T-cell (primary cell): ENCODE measurements at places on chromosomes 3 and 15.

DNA sequence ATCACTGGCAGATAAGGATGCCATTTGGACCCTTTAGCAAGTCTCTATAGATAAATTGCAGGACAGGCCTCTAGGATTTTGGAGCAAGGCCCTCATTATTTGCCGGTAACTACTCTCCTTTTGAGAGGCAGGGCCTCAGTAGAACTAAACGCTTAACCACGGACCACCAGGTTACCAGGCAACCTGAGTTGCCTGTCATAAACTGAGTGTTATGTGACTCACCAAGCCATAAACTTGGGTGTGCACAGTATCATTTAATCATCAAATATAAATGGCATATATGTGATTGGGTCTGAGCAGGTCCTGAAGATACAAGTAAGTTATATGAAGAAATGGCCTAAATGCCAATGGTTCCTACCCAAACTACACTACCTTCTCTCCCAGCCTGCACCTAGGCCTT is 93.2 kb downstream of the BCHE start:
- no peak for DNase-seq

GRCh38 chr15:26197719-26198118 is 334.6 kb upstream of the ATP10A start:
- DNase-seq = no peak

- no peak for DNase-seq
These were observed 2.7 kb downstream of the BCL6 start for GRCh38 chr3:187742351-187743171.

- DNase-seq = no peak
These were observed 4.5 kb downstream of the NDUFB5 start for GRCh38 chr3:179608931-179609720.

DNA sequence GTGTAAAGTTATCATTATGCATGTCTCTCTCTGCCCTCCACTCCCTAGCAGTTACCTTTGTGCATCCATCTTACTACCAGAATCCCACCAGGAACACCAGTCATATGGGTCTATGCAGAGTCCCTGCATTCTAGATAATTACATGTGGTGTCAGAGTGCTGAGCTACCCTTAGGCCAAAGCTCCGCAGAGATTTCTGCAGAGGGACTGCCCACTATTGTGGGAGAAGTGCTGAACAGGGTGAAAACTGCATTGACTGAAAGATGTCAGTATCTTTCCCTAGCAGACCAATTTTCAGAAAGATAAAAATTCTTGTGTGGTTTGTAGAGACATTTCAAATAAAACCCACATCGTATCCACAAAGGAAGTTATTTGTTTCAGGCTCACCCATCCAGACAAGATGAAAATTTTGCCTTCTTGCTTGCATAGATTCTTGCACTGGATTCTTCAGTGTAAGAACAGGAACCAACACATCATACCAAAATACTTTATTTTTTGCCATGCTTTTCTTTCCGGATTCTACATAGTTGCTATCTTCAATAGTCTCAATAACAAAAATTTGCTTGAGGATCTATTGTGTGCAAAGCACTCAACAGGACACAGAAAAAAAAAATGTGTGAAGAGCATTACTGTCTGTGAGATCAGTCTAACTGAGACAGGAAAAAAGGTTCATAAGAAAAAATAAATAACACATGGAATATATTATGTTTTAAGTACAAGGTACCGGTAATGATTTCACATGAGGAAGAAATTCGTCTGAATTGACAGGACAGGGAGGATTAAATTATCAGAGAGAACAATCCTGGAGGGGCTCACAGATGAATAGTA is 32.0 kb upstream of the CCDC80 start:
- no peak for DNase-seq

DNA sequence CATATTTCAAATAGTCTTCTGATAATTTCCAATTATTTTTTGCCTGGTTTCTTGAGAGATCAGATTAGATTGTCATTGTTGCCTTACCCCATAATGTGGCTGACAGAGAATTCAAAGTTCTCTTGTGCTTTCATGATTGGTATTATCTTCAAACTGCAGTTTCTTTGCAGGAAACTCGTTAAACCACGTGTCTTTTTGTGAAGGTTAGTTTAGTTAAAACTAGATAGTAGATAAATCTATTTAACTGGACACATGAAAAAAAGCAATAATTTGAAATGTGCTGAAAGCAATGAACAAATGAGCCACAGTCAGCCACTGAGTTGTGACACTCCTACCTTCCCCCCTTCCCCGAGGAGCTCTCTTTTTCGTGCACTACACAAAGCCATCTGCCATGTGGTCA is 327.5 kb upstream of the UMPS start:
- no peak for DNase-seq

GRCh38 chr3:78368636-78369345 is 1328.9 kb downstream of the ROBO2 start:
- no peak for DNase-seq

DNA sequence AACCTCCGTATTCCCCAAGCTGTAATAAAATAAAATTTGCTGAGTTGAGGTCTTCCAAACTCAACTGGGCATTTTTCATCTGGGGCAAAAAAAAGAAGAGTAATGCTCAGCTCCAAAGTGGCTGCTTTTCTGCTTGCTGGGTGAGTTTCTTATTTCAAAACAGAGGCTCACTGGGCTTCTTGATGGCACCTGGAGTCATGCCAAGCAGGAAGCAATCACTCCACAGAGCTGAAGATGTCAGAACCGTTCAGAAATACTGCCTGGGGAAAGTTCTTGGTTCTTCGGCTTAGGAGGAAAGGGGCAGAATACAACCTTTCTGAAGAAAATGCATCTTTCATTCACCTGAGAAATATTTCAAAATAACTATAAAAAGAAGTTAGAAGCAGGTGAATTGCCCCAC is 4.1 kb downstream of the CCR9 start:
- DNase-seq = peak; percentile 33

DNA sequence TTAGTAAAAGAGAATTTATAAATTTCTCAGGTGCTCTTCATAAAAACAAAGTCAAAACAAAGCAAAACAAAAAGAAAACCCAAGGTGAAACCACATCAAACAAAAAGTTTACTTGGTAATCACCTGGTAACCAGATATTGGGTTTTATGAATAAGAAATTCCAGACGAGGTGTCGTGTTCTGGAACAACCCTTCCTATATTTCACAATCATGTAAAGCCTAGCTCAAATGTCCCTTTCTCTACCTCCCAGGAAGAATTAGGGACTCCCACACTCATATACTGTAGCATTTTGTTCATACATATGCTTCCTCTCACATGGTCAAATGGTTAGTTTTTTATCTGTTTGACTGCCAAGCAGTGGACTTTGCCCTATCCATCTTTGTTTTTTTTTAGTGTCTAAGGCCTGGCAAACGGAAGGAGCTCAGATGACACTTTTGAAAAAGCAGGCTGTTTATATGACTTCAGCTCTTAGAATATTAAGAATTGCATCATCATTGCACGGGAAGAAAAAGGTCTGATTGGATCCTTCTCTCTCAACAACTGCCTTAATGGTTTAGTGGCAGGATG is 326.7 kb upstream of the TBL1XR1 start:
- DNase-seq = no peak

DNA sequence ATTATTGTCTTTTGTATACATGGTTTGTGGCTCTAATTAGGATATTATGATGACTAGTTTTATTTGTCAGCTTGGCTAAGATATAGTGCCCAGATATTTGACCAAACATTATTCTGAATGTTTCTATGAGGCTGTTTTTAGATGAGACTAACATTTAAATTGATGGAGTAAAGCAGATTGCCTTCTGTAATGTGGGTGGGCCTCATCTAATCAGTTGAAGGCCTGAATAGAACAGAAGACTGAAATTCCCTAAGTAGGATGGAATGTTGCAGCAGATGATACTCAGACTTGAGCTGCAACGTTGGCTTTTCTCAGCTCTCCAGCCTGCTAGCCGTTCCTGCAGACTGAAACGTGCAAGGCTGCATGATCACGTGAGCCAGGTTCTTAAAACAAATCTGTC is 546.5 kb downstream of the EDEM1 start:
- no peak for DNase-seq

GRCh38 chr3:132164469-132165092 is 129.8 kb upstream of the CPNE4 start:
- DNase-seq = no peak

DNA sequence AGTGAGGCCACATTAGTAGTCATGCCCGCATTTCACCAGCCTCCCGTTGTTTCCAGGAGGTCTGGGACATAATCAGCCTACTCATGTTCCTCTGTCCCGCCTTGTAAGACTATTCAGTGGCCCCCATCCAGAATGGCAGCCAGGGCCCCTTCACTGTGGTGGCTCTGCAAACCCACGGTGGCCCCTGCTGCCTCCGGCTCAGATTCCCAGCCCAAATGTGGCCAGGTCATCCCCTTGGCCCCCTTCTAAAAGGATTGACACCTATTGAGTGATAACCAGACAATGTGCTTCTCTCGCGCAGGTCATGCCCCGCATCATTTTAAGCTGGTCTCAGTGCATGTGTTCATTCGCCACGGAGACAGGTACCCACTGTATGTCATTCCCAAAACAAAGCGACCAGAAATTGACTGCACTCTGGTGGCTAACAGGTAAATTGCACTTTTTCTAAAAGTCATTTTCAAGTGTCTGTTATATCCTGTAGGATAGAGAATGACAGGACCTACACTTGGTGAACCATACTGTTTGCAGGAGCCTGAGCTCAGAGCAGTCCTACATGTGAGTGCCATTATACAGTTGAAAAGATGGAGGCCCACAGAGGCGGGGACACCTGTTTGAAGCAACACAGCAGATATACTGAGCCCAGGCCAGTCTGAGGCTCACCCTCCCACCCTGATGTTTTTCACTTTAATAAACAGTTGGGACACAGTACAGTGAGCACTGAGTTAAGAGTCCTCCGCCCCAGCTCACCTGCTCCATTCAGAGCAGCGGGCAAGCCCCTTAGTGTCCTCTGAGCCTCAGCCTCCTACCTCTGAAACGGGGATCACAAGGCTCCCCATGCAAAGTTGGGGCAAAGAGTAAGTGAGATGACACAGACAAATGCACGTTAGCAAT is 47.7 kb downstream of the PXYLP1 start:
- no peak for DNase-seq

- DNase-seq = no peak
These were observed 121.6 kb downstream of the UBE2E2 start for GRCh38 chr3:23324745-23325144.

DNA sequence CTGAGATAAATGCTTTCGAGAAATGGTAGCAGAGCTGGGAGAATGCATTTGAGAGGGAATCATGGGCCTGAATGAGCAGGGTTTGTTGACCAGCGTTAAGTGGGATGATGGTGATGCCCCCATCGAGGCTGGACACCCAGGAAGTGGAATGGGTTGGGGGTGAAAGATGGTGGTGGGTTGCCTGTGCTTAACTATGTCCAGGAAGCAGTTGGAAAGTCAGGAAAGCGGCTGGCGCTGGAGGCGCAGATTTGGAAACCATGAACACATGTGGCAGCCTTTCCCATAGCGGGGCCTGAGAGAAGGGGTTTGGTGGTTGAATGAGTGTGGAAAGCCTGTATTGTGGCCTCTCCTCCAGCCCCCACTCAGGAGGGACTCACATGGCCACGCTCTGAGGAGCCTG is 80.7 kb downstream of the AAGAB start:
- no peak for DNase-seq

DNA sequence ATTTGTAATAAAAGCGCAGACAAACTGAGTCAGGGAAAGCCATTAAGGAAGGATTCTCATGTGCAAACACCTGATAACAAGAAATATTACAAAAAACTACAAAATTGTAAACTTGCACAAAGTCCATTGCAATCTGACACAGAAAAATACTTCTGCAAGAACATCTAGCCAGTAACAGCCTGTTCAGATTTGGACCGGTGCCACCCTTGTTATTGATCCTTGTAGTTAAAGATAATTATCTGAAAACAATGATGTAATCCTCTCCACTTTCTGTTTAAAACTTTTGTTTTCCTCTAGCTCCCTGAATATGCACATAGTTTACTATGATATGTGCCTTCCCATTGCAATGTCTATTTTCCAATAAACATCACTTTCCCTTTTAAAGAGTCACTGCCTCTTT is 1090.2 kb downstream of the PLOD2 start:
- DNase-seq = no peak

DNA sequence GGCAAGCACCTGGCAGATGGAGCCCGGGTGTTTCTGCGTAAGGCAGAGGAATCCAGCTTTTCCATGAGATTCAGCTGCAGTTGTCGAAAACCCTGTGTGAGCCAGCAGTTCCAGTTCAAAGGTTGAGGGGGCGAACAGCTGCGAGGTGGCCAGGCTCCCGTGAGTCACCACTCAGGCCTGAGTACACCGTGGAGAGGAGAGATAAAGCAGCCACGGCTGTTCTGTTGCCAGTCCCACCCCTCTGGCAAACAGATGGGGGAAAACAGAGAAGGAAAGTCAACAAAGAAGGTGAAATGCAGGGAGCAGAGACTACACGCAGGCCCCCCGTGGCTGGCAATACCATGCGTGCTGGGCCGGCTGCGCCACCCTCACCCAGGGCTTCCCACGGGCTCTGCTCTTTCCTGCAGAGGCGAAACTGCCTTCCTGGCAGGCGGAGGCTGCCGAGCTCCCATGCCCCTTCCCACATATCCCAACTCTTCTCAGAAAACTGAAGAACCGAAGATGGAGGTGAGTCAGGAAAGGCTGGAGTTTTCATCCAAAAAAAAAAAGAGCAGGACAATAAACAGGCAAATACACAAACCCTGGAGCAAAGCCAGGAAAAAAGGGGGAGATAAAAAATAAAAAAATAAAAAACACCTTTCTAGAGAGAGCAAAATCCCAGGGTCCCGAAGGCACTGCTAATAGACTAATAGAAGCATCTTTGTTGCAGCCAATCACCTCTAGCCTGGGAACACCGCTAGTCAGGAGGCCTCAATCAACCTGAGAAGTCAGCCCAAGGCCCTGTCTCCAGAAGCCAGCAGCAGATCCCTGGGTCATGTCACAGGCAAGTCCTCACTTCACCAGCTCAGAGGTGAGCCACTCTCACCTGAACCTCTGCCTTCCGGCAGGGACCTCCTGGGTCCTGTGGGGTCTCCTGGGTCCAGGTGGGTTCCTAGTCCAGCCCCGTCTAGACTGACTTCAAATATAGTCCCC is 37.7 kb downstream of the FAM174B start:
- DNase-seq = no peak

DNA sequence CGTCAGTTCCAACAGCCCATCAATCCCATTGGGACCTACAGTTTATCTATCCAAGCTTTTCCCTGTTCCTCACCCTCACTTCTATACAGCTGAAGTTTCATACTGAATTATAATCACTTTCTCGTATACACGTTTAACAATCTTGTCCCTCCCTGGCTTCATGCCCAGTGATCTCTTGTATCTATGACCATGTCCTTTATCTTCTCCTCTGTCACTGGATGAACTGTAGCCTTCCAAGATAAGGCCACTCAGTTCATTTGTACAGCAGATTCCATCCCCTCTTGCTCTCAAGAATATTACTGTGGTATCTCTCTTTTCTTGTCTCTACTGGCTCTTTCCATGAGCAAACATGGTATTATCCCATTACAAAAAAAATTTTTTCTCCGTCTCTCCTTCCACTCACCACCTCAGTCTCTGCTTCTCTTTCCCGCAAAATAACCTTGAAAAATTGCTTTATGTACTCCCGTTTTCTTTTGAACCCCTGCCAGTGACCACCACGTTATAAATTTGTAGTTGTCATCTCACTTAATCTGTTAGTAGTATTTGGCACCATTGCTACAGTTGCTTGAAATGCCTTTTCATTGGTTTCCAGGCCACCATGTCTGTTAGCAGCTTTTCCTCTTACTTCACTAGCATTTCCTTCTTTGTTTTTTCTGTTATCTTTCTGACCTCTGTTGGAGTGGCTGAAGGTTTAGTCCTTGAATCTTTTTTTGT is 9.4 kb downstream of the CTNNB1 start:
- no peak for DNase-seq

- DNase-seq = no peak
These were observed 3.6 kb downstream of the CTNNB1 start for GRCh38 chr3:41202834-41203345.
